ENCODE measurements at places on chromosomes 5 and 9. TPM values are rescaled to one million over a fixed set of nuclear protein-coding genes. Genes with fewer than 3 reads are reported as not detected.
A peak's percentile ranks its signal among the peaks of the same experiment; 100 is the strongest.

Gene ORM2
- total RNA-seq, result not detected

Gene MRNIP
- 48.0 TPM for total RNA-seq

Gene CYLC2
- total RNA-seq, result not detected

Gene PCDHGA8
- total RNA-seq, result 2.5 TPM

Gene SAXO1
- total RNA-seq, result 0.06 TPM

Gene ADRA1B
- total RNA-seq, result 2.9 TPM

Gene ASPN
- total RNA-seq, result not detected

Gene GABRA1
- total RNA-seq, result not detected

GRCh38 chr5:120882038-120882775 lies 418.1 kb downstream of the PRR16 start:
- no peak overlapping the region for H3K4me3 ChIP-seq
- H3K27ac ChIP-seq, result no peak overlapping the region
- no peak for DNase-seq
- no peaks in the 10 kb centered on the region for H3K27me3 ChIP-seq
- H3K4me1 ChIP-seq, result no peaks in the 10 kb centered on the region
- no peaks in the 10 kb centered on the region for H3K36me3 ChIP-seq

DNA sequence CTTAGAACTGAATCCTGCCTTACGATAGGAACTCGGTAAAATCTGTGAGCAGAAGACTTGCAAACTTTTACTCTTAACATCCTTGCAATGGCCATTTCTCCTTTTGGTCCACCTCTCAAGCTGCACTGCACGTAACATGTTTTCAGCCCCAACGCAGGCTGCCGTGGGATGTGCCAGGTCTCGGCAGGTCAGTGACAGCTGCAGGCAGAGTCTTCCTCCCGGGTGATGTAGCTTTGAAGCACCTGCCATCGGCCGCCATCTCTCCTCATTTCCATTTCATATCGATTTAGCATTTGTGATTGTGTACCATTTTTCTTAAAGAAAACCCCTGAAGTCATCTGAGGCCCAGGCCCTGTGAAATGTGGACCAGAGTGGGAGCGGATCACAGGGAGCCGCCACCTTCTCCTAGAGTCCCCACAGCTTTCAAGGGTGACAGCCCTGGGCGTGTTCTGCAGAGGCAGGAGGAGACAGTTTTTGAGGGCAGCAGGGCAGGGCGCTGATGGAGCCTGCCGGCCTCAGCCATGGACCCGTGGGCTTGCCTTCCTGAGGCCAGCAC lies 25.8 kb upstream of the LPCAT1 start:
- DNase-seq, result no peak
- no peaks in the 10 kb centered on the region for H3K4me1 ChIP-seq
- H3K36me3 ChIP-seq, result no peaks in the 10 kb centered on the region
- H3K27ac ChIP-seq, result no peak overlapping the region

DNA sequence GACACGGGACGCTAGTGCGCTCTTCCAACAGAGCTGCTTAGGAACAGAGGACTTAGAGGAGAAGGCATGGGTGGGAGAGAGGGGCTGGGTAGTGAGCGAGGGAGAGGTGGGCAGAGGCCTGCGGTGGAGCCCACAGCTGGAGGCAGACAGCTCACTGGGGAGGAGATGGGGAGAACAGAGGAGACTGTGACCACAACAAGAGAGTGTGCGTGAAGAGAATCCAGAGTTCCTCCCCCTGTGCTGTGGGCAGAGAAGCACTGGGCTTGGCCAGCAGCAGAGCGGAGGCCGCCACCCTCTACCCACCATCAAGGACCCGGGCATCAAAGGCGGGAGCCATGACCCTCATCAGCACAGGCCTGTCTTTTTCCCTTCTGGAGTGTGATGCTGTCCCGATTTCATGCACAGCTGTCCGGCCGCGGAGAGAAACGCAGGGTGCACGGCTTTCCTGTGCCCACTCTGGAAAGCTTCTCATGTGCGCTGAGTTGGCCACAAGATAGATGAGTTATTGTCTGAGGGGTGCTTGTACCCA lies 228.3 kb upstream of the IRX4 start:
- DNase-seq, result no peak
- no peak overlapping the region for H3K27ac ChIP-seq
- no peak overlapping the region for H3K4me3 ChIP-seq
- H3K36me3 ChIP-seq, result no peaks in the 10 kb centered on the region

GRCh38 chr9:123150708-123151503 lies 117.4 kb downstream of the GPR21 start:
- peaks cover 8% of the 10 kb centered on the region for H3K36me3 ChIP-seq
- H3K27ac ChIP-seq, result no peak overlapping the region

DNA sequence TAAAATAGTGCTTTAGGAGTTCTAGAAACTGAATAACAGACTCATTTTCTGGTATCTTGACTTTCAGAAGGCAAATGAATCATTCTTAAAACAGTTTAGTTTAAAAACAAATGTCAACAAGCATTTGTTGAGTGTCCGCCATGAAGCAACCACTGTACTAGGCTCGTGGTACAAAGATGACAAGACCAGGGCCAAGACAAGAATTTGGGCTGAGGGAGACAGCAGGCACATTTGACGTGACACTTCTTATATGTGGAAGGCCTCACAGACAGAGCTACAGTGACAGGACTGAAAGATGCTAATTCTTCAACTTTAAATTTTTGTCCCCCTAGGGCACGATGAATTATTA lies 14.4 kb upstream of the ZNF131 start:
- no peaks in the 10 kb centered on the region for H3K4me1 ChIP-seq
- DNase-seq, result no peak
- no peak overlapping the region for H3K27ac ChIP-seq

DNA sequence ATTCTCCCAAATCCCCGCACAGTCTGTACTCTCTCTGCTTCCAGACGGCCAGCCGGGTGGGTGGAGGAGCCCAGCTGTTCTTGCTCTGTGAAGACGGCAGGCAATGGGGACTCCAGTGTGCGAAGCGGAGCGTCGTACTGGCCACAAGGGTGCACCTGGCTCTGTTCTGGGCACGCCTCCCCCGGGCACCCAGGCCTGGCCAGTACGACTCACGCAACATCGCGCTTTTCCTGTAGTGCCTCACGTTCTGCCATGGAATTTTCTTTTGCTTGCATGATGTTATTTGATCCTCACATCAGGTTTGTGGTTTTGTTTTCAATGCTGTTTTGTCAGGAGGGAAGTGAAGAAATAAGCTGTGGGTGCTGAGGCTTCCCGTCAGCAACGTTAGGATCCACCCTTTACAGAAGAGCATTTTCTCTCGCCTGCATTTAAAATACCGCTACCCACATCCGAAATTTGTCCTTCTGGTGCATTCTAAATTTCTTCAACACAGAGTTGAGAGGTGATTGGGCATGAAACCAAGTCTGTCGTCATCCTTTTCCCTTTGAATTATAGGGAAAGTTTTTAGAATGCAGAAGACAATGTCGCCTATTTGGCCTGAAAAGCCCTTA lies 311.7 kb downstream of the TRIM36 start:
- no peaks in the 10 kb centered on the region for H3K27me3 ChIP-seq
- DNase-seq, result no peak
- H3K4me3 ChIP-seq, result no peak overlapping the region
- H3K36me3 ChIP-seq, result no peaks in the 10 kb centered on the region
- no peak overlapping the region for H3K27ac ChIP-seq
- H3K4me1 ChIP-seq, result no peaks in the 10 kb centered on the region

DNA sequence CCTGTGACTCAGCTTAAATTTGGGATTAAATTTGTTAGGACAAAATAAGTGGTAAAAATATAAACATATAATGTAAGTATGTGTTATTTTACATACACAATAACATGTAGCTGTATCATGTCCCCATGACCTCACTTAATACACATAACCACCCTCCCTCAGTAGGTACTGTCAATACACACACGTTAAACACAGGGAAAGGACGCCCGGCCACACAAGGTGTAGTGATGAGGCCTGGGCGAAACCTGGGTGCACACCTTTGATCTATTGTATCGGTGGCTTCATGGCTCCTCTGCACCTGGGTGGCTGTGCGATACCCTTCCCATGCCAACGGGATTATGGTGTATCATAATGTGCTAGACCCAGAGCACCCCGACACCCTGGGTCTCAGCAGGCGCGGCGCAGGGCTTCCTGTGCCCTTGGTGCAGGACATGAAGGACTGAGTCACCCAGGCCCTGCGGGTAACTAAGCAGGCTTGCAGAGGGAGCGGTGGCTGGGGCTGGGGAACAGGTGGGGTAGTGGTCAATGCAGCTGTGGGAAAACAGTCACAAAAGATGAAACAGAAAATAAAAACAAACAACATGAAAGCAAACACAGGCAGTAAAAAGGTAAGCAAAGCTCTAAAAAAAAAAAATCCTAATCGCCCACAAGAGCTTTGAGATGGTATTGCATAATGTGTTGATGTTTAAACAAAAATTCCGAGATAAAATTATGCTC lies 127.5 kb upstream of the RETREG1 start:
- no peak overlapping the region for H3K27ac ChIP-seq
- peaks cover 6% of the 10 kb centered on the region for H3K4me1 ChIP-seq
- H3K27me3 ChIP-seq, result no peaks in the 10 kb centered on the region
- H3K4me3 ChIP-seq, result no peak overlapping the region

DNA sequence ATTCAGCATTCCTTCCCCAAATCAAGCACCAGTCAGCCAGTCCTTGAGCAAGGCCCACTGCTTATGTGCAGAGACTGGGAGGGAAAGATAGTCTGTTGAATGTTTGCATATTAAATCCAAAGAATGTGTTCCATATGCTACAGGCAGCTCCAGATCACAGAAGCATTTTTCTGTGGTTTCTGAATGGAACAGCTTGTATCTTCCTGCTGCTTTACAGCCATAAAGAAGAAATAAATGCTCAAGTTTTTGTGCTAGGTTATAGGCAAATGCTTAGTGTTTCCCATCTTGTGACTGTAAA lies 310.3 kb downstream of the TRIM36 start:
- no peak overlapping the region for H3K27ac ChIP-seq
- no peak overlapping the region for H3K4me3 ChIP-seq
- H3K36me3 ChIP-seq, result no peaks in the 10 kb centered on the region
- H3K4me1 ChIP-seq, result no peaks in the 10 kb centered on the region

GRCh38 chr5:122129306-122129705 lies at the start of gene ZNF474:
Gene ZNF474, plus strand, starts transcription at chr5:122129546. Its CDS starts 22,445 bp downstream, at chr5:122151991.
- no peaks in the 10 kb centered on the region for H3K27me3 ChIP-seq
- DNase-seq, result peak; percentile 97
- H3K27ac ChIP-seq, result peak within 1 kb of the TSS; percentile 9
- H3K4me3 ChIP-seq, result no peak within 1 kb of the TSS
- no peaks in the 10 kb centered on the region for H3K36me3 ChIP-seq
- H3K4me1 ChIP-seq, result peaks cover 7% of the 10 kb centered on the region

DNA sequence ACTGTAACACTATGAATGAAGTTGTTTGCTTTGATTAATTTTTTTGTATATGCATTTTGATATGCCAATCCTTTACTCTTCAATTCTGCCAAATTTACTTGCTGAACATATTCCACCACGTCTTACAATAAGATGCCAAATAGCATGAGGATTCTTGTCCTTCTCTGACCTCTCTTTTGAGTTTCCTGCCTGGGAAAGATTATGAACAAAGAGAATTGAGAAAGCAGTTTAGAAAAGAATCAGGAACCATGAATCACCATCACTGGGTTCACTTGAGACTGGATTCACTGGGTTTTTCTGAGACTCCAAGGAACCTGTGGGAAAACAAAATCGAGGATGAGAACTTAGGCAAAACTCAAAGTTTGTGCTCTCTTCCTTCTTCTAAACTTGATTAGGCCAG lies 256.5 kb downstream of the CETN3 start:
- no peaks in the 10 kb centered on the region for H3K36me3 ChIP-seq
- H3K4me3 ChIP-seq, result no peak overlapping the region
- peak; percentile 59 for DNase-seq
- peaks cover 4% of the 10 kb centered on the region for H3K4me1 ChIP-seq
- H3K27ac ChIP-seq, result no peak overlapping the region

GRCh38 chr5:151072630-151073025 lies 8.2 kb downstream of the TNIP1 start:
- H3K4me1 ChIP-seq, result no peaks in the 10 kb centered on the region
- H3K27me3 ChIP-seq, result no peaks in the 10 kb centered on the region
- H3K4me3 ChIP-seq, result no peak overlapping the region
- no peak overlapping the region for H3K27ac ChIP-seq

DNA sequence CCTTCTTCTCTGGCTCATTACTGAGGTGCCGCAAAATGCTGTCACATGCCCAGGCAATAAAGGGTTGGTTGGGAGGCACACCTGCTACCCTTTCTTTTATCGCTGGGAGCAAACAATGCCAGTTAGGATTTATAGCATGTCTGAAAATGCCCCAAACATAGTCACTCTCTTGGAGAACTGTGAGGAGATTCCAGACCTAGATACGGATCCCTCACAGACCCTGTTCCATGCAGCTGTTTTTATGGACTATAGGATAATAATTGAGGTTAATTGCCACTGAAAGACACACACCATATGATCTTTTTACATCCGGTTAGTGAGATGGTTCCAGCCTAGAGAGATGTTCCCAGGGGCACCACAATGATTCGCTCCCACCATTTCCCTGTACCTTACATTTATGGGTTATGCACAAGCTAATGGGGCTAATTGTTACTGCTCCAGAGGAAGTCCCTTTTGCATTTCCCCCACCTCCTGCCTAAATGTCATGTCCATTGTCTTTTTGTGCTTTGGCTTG lies 318.1 kb downstream of the PIK3R1 start:
- H3K4me3 ChIP-seq, result no peak overlapping the region
- no peaks in the 10 kb centered on the region for H3K27me3 ChIP-seq
- no peak for DNase-seq
- H3K27ac ChIP-seq, result no peak overlapping the region
- no peaks in the 10 kb centered on the region for H3K36me3 ChIP-seq
- no peaks in the 10 kb centered on the region for H3K4me1 ChIP-seq

- H3K4me1 ChIP-seq, result no peaks in the 10 kb centered on the region
- no peaks in the 10 kb centered on the region for H3K27me3 ChIP-seq
- no peak overlapping the region for H3K4me3 ChIP-seq
- no peak for DNase-seq
- no peak overlapping the region for H3K27ac ChIP-seq
These were observed 205.5 kb upstream of the SLC24A2 start for GRCh38 chr9:19994296-19994695.

GRCh38 chr5:117103703-117104102 lies 529.1 kb upstream of the SEMA6A start:
- H3K4me3 ChIP-seq, result no peak overlapping the region
- no peaks in the 10 kb centered on the region for H3K27me3 ChIP-seq
- DNase-seq, result no peak
- H3K4me1 ChIP-seq, result peaks cover 9% of the 10 kb centered on the region
- no peaks in the 10 kb centered on the region for H3K36me3 ChIP-seq
- peak overlapping the region; percentile 13 for H3K27ac ChIP-seq

GRCh38 chr9:28921857-28922500 lies 1348.7 kb upstream of the C9orf72 start:
- H3K4me1 ChIP-seq, result no peaks in the 10 kb centered on the region
- no peak overlapping the region for H3K4me3 ChIP-seq
- no peak for DNase-seq
- H3K36me3 ChIP-seq, result no peaks in the 10 kb centered on the region

- no peaks in the 10 kb centered on the region for H3K36me3 ChIP-seq
- peaks cover 26% of the 10 kb centered on the region for H3K4me1 ChIP-seq
- peak overlapping the region; percentile 70 for H3K27ac ChIP-seq
- no peaks in the 10 kb centered on the region for H3K27me3 ChIP-seq
These were observed 47.8 kb downstream of the RALGPS1 start for GRCh38 chr9:126962336-126962735.

DNA sequence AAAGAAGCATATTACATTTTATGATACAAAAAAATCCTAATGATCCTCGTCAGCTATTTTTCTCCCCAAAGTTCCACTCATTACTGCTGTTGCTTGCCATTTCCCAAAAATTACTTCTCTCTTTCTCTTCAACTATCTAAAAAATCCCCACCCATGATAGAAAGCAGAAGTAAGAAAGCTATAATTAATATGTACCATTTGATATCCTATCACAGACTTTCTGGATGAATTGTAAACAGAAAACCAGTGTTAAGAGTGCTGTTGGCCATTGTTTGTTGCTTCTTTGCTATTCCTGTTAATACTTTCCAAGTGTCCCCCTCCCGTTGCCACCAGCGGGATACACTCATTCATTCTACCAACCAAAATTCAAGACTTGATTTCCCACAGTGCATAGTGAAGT lies 136.3 kb upstream of the SMARCA2 start:
- H3K27me3 ChIP-seq, result no peaks in the 10 kb centered on the region
- H3K4me3 ChIP-seq, result no peak overlapping the region
- no peaks in the 10 kb centered on the region for H3K4me1 ChIP-seq
- H3K36me3 ChIP-seq, result no peaks in the 10 kb centered on the region
- H3K27ac ChIP-seq, result no peak overlapping the region

Measured in cardiac muscle cell (in vitro differentiated cells and primary cell).